ENCODE measurements at places on chromosomes 16 and 17. TPM values are rescaled to one million over a fixed set of nuclear protein-coding genes. Genes with fewer than 3 reads are reported as not detected.

- no peak for DNase-seq
Observed at GRCh38 chr16:11681556-11681955, 13.3 kb downstream of the SNN start.

DNA sequence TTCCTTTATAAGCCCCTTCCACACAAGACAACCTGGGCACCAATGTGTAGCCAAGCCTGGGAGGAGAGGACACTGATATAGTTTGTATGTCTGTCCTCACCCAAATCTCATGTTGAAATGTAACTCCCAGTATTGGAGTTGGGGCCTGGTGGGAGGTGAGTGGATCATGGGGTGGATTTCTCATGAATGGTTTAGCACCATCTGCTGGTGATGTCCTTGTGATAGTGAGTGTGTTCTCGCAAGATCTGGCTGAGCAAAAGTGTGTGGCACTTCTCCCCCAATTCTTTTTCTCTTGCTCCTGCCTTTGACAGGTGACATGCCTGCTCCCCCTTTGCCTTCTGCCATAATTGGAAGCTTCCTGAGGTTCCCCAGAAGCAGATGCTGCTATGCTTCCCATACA, 135.8 kb downstream of the USP31 start:
- no peak for DNase-seq

DNA sequence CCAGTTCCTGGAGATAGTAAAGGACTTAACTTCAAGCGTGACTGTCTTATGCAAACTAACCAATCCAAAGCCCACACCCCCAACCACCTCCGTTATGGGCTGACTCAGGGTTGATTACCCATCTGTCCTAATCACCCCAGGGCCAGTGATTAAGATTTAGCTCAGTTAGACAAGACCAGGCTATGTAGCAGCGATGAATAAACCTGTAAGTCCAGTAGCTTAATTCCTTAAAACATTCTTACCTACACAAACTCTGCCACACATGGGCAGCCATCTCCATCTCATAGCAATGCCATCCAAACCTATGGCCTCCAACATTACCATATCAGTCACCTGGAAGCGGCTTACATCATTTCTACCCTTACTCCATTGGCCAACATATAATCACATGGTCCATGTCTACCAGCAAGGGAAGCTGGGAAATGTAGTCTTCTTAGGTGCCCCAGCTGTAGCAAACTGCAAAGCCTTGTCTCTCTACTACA, 266.7 kb downstream of the SHISA9 start:
- DNase-seq: peak; percentile 67

DNA sequence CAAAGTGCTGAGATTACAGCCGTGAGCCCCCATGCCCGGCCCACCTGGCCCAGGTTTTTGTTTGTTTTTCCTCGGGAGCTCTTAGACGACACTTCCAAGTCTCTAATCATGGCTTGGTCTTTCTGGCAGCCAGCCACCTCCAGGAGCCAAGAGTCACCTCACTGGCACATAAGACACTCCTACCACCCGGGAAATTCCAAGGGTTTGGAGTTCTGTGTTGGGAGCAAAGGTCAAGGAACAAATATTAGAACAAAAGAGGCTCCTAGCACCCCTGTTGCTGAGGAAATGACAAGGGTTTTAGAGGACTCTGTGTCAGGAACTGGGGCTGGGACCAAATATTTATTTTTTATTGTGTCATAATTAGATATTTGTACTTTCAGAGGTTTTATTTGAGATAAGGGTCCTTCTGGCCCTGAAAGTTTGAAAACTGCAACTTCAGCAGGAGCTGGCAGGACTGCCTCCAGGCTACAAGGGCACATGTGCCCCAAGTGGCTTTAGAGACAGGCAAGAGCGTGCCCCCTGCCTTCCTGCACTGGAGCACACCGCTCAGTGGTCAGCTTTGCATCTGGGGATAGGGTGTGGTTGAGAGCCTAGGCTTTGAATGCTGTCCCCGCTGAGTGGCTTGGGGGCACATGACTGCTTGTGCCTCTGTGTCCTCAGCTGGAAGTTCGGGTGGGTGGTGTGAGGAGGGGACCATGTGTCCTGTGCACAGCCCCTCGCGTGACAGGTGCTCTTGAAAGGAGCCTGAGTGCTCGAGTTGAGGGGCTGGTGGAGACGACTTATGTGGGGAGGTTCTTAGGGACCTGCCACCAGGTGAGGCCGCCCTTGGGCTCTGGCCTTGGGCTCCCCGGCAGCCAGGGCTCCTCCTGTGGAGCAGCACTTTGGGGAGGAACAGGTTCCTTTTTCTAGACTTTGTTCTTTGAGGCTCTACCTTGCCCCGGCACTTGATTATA, 29.7 kb downstream of the MGRN1 start:
- no peak for DNase-seq

DNA sequence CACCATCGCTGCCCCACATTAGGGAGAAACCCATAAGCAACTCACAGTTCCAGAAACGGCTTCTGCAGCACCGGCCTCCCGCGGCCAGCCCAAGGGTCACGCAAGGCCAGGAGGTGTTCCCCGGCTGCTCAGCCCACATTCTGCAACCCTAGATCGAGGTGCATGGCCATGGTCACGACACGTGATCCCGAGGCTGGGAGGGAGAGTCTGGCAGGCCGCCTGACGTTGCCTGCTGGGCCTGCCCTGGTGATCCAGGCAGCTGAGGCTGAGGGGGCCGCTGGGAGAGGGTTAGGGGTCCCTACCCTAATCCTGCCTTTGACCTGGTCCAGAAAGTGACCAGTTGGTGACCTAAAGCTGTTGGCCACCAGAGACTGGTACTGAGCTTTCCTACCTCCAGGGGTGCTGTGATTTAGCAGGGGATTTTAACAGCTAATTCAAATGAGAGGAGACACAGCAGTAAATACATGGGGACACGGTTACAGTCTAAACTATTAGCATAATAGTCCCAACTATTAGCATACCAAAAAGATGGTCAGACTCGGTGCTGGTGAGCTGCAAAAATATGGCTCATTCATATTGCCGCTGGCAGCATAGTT, 97.4 kb upstream of the CIBAR2 start:
- no peak for DNase-seq

DNA sequence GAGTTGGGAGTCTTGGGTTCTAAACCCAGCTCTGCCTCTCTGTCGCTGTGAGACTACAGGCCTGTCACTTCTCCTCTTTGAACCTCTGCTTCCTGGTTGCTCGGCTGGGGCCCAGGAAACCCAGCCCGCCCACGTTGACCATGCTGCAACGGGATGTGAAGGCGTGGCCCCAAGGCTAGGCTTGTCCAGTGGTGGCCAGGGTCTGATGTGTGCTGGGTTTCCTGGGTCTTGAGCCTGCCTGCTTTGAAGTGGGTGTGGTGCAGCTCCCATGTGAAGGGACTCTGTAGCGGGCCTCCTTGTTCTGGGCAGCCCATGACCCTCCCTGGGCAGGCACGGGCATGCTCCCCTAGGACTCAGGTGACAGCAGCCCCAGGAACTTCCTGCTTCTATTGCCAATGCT, 82.3 kb downstream of the SDR42E1 start:
- no peak for DNase-seq

- no peak for DNase-seq
Observed at GRCh38 chr16:47924950-47925349, 230.8 kb downstream of the ABCC12 start.

GRCh38 chr16:24041834-24042631, 206.2 kb downstream of the PRKCB start:
- peak; percentile 74 for DNase-seq

DNA sequence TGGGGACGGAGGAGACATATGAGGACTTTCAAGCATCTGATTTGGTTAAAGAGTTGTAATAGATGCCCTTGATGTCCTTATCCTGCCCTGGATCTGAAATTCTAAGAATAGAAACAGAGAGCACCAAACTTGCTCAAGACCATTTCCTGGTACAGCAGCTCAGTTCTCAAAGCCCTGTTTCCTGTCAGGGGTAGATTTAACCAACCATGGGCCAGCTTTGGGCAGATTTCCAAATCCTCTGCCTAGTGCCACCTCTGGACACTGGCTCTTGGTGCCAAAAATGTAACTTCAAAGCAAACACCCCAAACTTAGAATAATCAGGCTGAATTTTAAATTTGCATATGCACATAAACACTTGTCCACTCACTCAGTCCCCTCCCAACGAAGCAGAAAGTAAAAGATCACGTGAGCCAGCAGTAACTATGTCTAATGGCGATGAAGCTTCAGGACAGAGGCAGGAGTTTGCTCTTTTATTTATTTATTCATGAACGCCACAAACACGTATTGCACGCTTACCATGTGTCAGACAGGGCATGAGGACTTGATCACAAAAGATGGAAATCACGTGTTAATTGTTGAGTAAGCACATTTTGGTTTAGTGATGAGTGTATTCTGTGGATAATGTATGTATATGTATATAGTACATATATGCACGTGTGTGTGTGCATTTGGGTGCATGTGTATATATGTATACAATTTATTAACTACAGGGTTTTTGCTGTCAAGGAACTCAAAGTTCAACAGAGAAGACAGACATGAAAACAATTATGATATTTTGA, 23.1 kb upstream of the SDK2 start:
- no peak for DNase-seq

GRCh38 chr16:30756781-30757100, 5.1 kb downstream of the CFAP119 start:
- DNase-seq: no peak

The ZNF286A gene
- total RNA-seq: 101 TPM

The LRRC75A gene
- 9.4 TPM for total RNA-seq

The MMP2 gene
- 23.1 TPM for total RNA-seq

The CYB5D1 gene
- 18.0 TPM for total RNA-seq

The MYL11 gene
- 1.4 TPM for total RNA-seq

The C16orf74 gene
- total RNA-seq: 4.9 TPM

Data from H9 (cell line).